ENCODE measurements at places on chromosomes 3 and 15. TPM values are rescaled to one million over a fixed set of nuclear protein-coding genes. Genes with fewer than 3 reads are reported as not detected.
A peak's percentile ranks its signal among the peaks of the same experiment; 100 is the strongest.

FETUB gene
- polyA plus RNA-seq, result not detected

RPL29 gene
- polyA plus RNA-seq, result 3,982 TPM

SLC12A1 gene
- not detected for polyA plus RNA-seq

CCR8 gene
- 0.23 TPM for polyA plus RNA-seq

CAMK2N2 gene
- 0.08 TPM for polyA plus RNA-seq

TMEM40 gene
- polyA plus RNA-seq, result 0.11 TPM

NUP210 gene
- 5.8 TPM for polyA plus RNA-seq

IMPG2 gene
- polyA plus RNA-seq, result 0.22 TPM

ATP13A5 gene
- not detected for polyA plus RNA-seq

CAPN7 gene
- polyA plus RNA-seq, result 32.0 TPM

DNA sequence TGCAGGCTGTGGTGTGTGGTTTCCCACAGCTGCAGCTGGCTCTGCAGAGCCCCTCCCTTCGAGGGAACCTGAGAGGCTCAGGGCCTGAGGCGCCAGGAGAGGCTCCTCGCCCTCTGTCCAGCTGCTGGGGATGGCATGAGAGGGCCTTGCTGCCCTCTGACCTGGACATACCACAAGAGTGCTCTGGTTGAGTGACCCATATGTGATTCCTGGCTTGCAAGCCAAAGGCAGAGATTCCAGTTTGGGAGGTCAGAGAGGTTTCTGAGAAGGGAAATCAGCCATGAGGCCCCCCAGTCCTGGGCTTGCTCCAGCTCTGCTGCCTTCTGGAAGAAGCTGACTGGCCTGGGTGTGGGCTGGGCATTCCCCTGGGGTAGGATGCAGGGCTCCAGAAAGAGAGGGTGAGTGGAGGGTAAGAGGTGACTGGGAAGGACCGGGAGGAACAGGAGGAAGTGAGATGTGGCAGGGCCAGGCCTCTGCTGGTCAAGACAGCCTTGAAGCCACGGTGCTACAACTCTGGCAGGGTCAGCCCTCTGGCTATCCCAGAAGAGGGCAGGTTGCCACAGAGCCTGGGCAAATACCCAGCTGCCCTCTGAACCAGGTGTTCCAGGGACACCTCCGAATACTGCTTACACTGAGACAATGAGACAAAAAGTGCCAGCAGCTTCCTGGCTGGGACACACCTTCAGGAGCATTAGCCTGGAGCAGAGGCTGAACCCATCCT, 16.0 kb upstream of the SRP14 start:
- DNase-seq, result no peak

- DNase-seq, result no peak
These were observed 10.5 kb downstream of the FILIP1L start for GRCh38 chr3:100103558-100104441.

DNA sequence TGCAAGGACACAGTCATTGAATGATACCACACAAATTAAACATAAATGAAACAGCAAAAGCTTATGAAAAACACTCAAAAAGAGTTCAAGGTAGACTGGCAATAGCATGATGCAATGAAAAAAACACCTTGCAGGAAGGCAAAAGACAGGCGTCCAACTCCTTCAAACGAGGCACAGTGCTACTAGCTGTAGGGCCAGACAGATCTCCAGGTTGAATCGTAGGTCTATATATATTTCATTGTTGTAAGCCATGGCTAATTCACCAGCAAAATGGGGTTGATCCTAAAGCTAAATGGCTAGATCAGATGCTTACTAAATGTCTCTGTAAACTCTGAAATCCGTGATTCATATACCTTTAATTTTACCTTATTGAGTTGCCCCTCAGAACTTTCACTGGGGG, 94.2 kb downstream of the THRB start:
- DNase-seq, result no peak

GRCh38 chr15:100134586-100134985, 207.2 kb downstream of the ADAMTS17 start:
- no peak for DNase-seq

DNA sequence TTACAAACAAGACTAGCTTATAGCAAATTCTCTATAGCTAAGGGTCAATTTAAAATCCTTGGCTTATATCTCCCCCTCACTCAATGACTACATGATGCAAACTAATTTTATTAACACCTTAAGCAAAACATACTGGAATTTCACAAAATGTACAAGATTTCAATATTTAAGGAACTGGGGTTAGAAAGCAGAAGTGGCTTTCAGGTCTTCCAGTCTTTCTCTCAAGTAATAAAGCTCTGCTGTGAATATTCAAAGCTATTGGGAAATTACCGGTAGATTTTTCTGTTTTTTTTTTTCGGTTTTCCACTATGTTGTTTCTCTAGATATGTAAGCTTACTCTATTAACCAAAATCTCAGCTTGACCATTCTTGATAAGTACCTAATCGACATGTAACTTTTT, 3.9 kb downstream of the EPM2AIP1 start:
- no peak for DNase-seq

GRCh38 chr3:29307295-29307694, 26.4 kb downstream of the RBMS3 start:
- no peak for DNase-seq

DNA sequence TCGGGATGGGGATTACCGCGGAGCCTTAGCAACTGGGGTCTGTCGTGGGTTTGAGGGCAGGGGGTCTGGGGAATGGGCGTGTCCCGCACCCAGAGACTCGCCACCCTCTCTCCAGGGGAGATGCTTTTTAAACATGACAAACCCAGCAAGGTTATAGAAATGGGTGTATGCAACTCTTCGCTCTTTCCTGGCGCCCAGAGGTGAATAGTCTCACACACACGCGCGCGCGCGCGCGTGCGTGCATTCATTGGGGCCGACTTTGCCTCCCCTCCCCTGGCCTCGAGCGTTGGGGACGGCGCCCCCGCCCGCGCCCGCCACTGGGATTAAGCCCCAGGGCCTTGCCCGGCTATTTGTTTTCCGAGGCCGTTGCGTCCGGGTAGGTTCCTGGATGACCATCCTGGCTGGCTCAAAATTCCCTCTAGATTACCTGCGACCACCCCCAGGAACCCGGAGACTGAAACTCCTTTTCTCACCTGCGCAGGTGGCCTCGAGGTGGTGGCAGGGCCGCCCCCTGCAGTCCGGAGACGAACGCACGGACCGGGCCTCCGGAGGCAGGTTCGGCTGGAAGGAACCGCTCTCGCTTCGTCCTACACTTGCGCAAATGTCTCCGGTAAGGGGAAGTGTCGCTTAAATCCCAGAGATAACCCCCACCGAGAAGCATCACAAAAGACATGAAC, 777 bp downstream of the GPR160 start:
- no peak for DNase-seq

DNA sequence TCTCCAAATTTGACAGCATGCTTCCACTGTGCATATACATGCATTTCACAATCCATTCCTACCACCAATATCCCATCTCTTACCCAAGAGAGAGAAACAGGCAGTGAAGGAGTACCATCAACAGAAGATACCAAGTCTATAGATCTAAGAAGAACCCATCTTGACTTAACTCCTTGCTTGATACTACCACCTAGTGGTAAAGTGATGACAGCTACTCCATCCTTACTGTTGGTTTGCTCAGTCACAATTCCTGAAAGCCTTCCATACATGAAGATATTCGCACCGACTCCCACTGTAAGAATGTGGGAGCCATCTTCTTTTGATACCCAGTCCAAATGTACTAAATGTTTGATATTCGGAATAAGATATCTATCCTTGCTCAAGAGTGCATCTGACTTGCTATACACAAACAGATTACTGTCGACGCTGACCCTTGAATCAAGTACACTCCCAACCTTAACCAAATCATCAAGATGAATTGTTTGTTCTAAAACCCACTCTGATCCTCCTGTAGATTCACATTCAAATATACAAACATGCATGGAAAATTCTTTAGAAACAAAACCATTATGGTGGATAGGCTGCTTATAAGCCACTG, 123.1 kb downstream of the DMXL2 start:
- DNase-seq, result no peak

- DNase-seq, result peak; percentile 89
These were observed at the start of gene B4GALT4 for GRCh38 chr3:119240591-119241434. Gene B4GALT4, minus strand, starts transcription at chr3:119240878. Its CDS starts 10,779 bp downstream, at chr3:119230099.

GRCh38 chr3:137669519-137670060, 94.5 kb upstream of the SOX14 start:
- no peak for DNase-seq

GRCh38 chr3:183354325-183354831, 74.0 kb downstream of the MCF2L2 start:
- no peak for DNase-seq

DNA sequence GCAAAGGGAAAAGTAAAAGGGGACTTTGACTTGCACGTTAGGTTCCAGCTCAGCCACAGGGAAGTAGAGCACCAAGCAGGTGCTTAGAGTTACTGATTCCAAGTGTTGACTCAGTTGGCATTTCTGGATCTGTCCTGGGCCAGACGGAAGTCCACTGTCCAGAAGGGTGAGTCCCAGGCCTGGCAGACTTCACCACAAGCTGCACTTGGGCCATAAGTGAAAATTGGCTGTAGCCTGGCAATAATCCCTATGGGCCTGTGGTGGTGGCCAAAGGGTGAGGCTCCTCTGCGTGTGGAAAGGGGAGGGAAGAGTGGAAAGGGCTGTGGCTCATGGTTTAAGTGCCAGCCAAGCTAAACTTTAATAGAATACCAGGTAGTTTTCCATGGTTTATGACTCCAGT, 121.5 kb downstream of the DTWD1 start:
- no peak for DNase-seq

DNA sequence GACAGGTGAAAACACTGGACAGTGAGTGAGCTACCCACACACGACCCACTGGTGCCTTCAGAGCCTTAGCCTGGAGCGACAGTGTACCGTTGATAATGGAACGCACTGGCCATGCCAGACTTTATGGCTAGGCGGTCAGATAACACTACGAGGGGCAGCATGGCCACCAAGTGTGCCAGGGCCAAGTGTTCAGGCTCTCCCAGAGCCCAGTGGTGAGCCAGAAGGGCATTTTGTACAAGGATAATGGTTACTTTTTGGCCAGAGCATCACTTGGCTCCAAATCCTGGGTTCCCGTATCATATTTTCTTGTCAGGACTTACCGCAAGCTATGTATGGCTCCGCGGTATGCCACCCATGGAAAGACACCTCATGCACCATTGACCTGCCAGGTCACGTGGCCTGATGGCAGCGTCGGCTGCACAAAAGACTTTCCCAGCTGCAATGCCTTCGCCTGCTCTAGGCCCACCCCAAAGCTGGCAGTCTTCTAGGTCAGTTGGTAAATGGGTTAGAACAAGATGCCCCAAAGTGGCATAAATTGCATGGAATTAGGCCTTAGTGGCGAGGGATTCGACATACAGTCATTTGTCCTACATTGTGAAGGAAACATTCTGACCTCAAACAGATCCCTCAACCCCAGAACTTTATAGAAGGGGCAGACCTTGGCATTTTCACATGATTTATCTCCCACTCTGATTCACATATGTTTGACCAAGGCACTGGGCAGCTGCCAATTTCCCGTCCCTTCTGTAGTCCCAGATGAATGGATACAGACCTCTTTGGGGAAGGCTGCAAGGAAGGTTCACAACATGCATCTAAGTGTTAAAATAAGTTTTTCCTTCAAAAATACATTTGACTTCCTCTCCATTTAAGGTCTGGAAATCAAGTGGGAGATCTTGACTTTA, 12.2 kb upstream of the SLC28A1 start:
- no peak for DNase-seq

DNA sequence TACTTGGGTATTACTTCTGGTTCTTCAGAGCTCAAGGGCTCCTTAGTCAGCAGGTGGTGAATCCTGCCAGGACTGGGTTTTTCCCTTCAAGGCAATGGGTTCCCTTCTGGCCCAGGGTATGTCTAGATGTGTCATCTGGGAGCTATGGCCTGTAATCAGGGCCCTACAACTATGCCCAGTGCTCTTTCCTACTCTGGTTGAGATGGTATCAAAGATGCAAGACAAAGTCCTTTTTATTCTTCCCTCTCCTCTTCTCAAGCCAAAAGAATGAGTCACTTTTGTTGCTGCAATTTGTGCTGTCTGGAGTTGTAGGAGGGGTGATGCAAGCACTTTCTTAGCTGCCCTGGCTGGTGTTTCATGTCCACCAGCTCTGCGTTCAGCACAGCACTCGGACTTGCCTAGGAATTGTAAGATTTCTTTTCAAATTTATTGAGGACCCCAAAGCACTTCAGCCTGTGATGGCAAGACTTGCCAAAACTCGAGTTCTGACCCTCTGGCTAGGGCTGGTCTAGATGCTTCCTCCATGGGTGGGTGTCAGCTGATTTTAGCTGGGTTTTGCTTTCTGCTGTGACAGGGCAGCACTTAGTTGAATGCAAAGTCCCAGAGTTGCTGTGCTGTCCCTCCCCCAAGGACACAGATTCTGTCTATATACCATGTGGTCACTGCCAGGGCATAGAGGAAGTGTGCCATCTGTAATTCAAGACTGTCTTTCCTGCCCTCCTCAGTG, 129.2 kb upstream of the CBLB start:
- DNase-seq, result no peak

DNA sequence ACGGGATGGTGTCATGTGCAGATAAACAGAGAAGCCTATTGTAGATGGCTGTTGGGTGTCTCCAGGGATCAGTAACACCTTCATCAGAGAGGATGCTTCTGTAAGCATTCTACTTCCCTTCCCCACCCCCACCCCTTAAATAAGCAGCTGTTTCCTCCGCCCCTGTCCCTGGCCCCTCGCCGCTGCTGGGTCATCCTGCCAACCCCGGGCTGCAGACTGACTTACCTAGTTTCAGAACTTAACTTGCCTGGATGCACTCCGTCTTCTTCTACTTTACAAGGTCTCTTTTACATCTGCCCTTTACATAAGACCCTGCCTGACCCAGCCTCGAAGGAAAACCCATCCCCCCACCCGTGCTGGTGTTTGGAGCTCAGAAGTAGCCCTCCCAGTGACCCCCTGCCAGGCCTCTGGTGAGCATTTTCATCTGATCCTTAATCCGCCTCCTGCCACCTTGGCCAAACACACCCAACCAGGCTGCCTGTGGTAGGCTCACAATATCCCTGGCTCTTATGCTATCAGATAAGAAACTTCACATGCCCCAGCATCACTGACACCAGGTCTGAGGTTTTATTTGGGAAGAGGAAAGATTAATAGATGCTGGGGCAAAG, 103.0 kb upstream of the HES1 start:
- no peak for DNase-seq

GRCh38 chr3:94028093-94028837, at the start of gene STX19:
Gene STX19, minus strand, starts transcription at chr3:94028597. Its CDS starts 13,328 bp downstream, at chr3:94015269.
- no peak for DNase-seq

DNA sequence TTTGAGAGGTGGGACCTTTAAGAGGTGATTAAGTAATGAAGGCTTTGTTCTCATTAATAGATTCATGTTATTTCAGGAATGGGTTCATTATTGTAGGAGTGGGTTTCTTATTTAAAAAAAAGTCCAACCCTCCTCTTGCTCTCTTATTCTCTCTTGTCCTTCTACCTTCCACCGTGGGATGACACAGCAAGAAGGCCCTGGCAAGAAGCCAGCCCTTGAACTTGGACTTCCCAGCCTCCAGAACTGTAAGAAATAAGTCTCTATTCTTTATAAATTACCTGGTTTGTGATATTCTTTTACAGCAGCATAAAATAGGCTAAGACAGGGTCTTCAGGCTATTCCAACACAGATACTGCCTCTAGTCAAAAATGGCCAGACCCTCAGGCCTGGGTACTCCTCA, 62.2 kb downstream of the MYLK start:
- DNase-seq, result no peak

GRCh38 chr3:130459944-130460343, 57.0 kb upstream of the COL6A6 start:
- DNase-seq, result no peak

GRCh38 chr3:125606291-125606690, 11.0 kb upstream of the OSBPL11 start:
- no peak for DNase-seq

GRCh38 chr3:31724651-31725050, 191.9 kb downstream of the STT3B start:
- no peak for DNase-seq

All from ovary (tissue), 10 donors.